ENCODE measurements at places on chromosomes 12 and 14. TPM values are rescaled to one million over a fixed set of nuclear protein-coding genes. Genes with fewer than 3 reads are reported as not detected.

The LHX5 gene
- total RNA-seq = 0.35 TPM

The FZD10 gene
- total RNA-seq = 0.05 TPM

The GRIP1 gene
- 32.4 TPM for total RNA-seq

The PRPH gene
- total RNA-seq = not detected

The DAD1 gene
- 366 TPM for total RNA-seq

The KLRC2 gene
- not detected for total RNA-seq

The C12orf50 gene
- not detected for total RNA-seq

The LIN7A gene
- total RNA-seq = 3.3 TPM

DNA sequence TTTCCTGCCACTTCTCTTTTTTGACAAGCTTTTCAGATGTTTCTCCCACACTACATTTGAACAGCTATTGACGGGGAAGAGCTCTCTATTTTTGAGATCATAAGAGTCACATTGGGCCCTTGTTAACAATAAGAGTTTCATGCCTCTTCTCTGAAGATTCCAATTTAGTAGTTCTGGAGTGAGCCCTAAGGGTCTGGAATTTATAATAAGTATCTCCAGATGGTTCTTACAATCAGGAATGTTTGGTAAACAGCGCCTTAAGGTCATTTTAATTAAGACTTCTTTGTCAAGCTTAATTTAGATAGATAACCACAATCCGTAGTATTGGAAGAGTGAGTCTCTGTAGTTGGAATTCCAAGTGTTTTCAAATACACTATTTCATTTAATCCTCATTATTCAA lies 60.6 kb upstream of the HECTD1 start:
- no peak for DNase-seq

DNA sequence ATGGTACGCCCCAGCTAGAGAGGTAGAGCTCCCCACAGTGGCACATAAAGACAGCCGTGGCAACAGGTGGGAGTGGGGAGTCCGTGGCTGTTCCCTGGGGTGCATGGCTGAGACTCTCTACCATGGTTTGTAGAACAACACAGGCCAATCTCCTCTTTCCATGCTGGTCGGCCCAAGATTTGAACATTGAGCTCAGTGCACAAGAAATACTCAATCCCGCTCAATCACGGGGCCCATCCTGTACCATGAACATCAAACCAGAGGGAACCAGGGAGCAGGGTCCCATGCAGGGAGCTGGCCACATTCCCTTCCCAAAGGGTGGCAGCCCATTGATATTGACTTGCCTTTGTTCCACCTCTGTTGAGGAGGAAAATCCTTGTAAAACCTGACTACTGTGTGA lies 353.1 kb downstream of the DPF3 start:
- DNase-seq = no peak

GRCh38 chr12:12599750-12600643 lies 11.7 kb upstream of the CREBL2 start:
- no peak for DNase-seq

DNA sequence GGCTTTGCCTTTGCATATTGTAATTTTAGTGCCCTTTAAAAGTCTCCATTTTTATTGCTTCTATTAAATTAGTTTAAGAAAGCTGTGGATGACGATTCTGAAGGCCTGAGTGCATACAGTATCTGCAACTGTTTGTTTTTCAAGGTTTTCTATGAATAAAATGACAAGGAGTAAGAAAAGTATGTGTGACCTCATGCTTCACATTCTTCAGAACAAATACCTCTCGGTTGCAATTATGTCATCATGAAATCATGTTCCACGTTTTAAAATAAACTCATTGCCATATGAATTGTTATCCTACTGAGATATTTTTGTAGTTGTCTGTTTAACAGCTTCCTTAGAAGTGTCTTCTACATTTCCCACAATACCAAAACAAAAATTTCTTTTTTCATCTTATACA lies 374.6 kb downstream of the MDGA2 start:
- peak; percentile 42 for DNase-seq

- no peak for DNase-seq
Observed at GRCh38 chr14:100295376-100296105, 10.7 kb downstream of the SLC25A29 start.

DNA sequence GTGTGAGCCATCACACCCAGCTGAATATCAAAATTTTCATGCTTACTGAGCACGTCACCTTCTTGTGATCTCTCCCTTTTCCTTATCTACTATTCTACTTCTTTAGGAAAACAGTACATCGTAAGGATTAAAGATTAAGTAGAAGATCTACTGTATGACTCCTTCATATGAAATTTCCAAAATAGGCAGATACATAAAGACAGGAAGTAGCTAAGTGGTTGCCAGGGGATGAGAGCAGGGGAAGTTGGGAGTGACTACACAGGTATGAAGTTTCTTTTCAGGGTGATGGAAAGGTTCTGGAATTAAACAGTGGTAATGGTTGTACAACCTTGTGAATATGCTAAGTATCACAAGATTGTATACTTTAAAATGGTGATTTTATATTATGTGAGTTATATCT lies 36.5 kb upstream of the CERS5 start:
- DNase-seq = no peak
